ENCODE measurements at places on chromosomes 5 and 9. TPM values are rescaled to one million over a fixed set of nuclear protein-coding genes. Genes with fewer than 3 reads are reported as not detected.

DNA sequence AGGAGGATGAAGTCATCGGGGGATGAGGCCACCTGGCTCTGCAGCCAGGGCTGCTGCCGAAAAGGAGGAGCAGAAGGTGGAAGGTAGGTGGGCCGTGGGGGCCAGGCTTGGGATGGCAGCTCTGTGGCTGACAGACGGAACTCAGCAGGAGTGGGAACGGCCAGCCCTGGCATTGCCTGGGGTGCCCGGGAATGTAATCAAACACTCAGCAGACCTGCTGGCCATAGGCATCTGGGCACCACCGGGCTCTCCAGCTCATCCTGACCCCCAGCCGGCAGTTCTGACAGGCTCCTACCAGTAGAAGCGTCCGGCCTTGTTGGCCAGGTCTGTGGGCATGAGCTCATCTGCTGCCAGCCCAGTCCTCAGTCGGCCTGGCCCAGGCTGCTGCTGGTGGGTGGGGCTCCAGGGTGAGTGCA is 4.3 kb upstream of the FAT2 start:
- no peaks in the 10 kb centered on the region for H3K36me3 ChIP-seq
- H3K4me1 ChIP-seq: no peaks in the 10 kb centered on the region
- H3K4me3 ChIP-seq: no peak overlapping the region
- no peak for DNase-seq
- no peak overlapping the region for H3K27ac ChIP-seq

DNA sequence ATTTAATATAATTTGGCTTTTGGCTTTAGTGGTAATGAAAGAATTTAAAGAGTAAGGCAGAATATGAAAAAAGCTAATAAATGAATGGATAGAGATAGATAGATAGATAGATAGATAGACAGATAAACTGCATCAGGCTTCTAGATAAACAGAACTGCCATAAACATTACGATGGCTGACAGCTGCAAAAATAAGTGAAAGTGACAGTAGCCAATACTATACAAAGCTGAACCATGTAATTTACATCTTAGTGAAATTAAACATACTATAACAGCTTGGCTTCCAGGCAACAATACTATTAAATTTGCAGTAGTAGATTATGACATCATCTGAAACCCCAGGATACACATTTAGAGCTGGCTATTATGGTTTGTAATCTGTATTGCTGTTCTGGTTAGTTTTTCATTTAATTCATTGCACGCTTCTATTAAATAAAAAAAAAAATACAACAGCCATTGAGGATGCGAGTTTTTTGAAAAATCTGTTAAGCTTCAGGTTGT is 1354.8 kb downstream of the PTPRD start:
- no peaks in the 10 kb centered on the region for H3K27me3 ChIP-seq
- no peak overlapping the region for H3K27ac ChIP-seq
- no peaks in the 10 kb centered on the region for H3K4me1 ChIP-seq
- no peak overlapping the region for H3K4me3 ChIP-seq

DNM1 gene
- total RNA-seq: 2.1 TPM

RANBP3L gene
- total RNA-seq: 2.5 TPM

ARL15 gene
- total RNA-seq: 2.7 TPM

Data from gastrocnemius medialis (tissue), 4 donors.